ENCODE measurements at places on chromosomes 16 and 17.

GRCh38 chr17:5706577-5707210, 122.4 kb upstream of the NLRP1 start:
- DNase-seq = peak; percentile 56

- DNase-seq = peak; percentile 42
These were observed 8.0 kb downstream of the ALOX12B start for GRCh38 chr17:8079291-8080207.

- no peak for DNase-seq
These were observed 23.4 kb downstream of the WWOX start for GRCh38 chr16:78122774-78123315.

DNA sequence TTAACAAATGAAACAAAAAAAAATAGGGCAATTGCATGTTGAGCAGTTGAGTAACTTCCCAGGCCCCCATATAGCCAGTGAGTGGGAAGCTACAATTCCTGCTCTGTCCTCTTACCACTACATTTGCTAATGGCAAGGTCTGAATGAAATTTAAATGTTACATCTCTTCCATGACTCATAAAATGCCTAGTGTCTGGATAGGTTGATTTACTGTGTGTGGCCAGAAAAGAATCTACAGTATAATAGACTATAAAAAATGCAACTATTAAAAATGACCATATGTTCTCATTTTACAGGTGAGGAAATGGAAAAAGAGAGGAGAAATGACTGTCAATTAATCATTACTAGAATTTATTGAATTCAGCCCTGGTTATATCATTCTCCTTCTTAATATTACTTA, 1199.3 kb downstream of the CDH11 start:
- DNase-seq = no peak

DNA sequence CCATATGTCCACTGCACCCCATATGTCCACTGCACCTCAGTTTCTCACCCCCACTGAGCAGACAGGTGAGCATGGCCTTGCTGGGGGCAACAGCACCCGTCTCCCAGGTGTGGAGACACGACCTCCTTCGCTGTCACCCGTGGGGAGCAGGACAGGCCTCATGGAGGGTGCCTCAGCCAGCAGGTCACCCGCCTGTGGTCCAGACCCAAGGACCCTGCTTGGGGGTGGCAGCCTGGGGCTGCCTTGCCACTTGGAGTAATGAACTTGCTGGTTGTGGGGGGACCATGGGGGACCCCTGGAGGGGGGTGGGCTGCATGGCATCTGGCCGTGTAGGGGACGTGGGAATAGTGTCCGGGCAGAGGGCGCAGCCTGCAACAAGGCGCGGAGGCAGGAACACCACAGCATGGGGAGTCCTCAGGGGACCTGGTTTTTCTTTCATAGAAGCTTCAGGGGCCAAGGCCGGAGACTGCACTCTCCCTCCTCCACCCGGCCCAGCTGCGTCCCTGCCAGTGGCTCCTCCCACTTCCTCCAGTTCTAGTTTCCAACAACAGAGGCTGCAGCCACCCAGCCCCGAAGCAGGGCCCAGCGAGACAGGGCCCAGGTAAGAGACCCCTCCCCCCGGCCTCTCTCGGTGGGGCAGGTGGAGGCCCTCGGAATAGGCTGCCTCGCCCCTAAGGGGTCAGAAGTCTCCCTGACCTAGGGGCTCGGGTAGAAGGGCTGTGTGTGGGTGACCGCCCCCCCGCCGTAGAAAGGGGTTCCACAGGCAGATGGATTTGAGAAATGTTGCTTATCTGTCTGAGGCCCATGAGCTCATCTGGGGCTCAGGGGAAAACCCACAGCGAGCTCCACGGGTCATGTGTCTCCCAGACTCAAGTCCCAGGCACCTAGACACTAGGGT, at the start of gene NHLRC4:
TSS of gene NHLRC4 (plus strand) at position 531 of the 898 bp plus-strand sequence. CDS start 1,043 bp downstream, outside the sequence.
- DNase-seq = no peak

- no peak for DNase-seq
These were observed 40.9 kb downstream of the PIK3R5 start for GRCh38 chr17:8924595-8924994.

- DNase-seq = no peak
These were observed 51.4 kb downstream of the SREBF1 start for GRCh38 chr17:17785407-17785806.

- DNase-seq = no peak
These were observed 10.0 kb upstream of the ACSM1 start for GRCh38 chr16:20707461-20707860.

DNA sequence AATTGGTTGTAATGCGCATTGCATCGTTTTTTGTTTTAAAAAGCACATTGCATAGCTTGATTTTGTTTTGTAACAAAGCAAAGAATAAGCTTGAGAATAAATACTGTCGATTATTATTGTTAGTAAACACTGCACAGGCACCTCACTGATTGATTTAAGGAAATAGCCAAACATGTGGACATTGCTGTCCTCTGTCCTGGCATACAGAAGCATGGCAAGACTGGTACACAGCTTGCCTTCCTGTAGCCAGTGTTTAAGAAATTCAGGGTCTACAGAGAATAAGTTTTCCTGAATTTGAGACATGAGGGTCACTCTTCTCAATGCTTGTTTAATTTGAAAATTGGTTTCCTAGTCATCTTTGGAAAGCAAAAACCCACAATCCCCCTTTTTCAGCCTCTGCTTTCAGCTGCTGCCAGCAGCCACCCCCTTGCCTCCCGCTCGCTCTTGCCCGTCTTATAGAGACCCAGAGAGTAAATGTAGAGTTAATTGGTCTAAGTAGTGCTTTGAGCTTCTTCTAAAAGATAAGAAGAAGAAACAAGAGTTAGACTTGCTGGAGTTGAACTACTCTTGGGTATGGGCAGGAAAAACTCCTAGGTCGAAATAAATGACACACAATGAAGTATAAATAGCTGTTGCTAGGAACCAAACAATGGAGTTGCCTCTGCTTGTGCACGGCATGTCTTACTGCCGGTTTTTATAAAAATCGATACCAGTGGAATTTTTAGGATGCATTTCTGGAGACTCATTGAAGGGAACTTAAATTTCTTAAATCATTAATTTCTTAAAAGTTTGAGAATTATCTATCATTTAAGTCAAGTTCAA, 116.6 kb downstream of the MRTFB start:
- no peak for DNase-seq

DNA sequence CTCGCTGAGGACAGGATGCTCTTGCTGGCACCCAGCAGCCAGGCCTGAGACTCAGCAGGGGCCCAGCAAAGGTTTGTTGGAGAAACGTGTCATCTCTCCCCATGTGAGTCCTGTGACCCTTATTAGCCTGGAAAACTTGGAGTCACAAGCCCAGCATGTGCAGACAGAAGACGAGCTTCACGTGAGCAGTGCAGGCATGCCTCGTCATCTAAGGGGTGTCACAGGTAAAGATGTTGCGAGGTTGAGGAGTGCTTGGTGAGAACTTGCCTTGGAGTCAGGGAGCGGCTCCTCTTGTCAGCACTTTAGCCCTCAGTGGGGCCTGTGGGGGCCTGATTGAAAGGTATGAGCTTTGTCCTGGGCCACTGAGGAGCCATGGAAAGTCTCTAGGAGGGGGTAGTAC, 2.1 kb upstream of the CTRL start:
- no peak for DNase-seq

DNA sequence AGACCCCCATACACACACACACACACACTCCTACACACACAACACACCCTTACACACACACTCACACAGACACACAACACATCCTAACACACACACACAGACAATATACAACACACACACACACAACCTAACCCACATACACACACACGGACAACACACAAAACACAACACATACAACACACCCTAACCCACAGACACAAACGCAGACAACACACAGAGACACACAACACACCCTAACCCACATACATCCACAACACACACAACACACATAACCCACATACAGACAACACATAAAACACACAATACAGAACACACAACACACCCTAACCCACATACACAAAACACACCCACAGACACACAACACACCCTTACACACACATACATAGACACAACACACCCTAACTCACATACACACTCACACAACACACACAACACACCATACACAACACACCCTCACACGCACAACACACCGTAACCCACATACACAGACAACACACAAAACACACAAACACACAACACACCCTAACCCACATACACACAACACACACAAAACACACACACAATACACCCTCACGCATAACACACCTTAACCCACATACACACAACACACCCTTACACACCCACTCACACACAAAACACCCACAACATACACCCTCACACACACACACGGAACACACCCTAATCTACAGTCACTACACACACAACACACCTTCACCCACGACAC, 4.4 kb downstream of the ASGR1 start:
- DNase-seq = no peak

GRCh38 chr16:30802936-30803335, 15.9 kb upstream of the ZNF629 start:
- no peak for DNase-seq

DNA sequence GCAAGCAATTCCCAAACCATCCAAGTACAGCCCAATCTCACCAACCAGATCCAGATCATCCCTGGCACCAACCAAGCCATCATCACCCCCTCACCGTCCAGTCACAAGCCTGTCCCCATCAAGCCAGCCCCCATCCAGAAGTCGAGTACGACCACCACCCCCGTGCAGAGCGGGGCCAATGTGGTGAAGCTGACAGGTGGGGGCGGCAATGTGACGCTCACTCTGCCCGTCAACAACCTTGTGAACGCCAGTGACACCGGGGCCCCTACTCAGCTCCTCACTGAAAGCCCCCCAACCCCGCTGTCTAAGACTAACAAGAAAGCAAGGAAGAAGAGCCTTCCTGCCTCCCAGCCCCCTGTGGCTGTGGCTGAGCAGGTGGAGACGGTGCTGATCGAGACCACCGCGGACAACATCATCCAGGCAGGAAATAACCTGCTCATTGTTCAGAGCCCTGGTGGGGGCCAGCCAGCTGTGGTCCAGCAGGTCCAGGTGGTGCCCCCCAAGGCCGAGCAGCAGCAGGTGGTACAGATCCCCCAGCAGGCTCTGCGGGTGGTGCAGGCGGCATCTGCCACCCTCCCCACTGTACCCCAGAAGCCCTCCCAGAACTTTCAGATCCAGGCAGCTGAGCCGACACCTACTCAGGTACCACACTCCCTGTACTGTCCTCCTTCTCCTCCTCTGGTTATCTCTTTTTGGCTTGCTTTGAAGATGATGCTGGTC, 20.6 kb downstream of the SP2 start:
- DNase-seq = no peak

All from nucleus accumbens (tissue), 56 donors.